ENCODE measurements at places on chromosomes 12 and 14. TPM values are rescaled to one million over a fixed set of nuclear protein-coding genes. Genes with fewer than 3 reads are reported as not detected.

Gene AICDA
- not detected for total RNA-seq

Gene SETD1B
- total RNA-seq, result 26.3 TPM

Gene CAND1
- 161 TPM for total RNA-seq

Gene FLRT2
- 184 TPM for total RNA-seq

Gene SLC11A2
- total RNA-seq, result 90.9 TPM

Gene CD163
- 27.8 TPM for total RNA-seq

Gene SLC7A8
- 31.9 TPM for total RNA-seq

Gene NTN4
- total RNA-seq, result 24.6 TPM

Gene BICD1
- 75.6 TPM for total RNA-seq

Gene GPX2
- total RNA-seq, result not detected

Gene PLXNC1
- total RNA-seq, result 30.4 TPM

Gene RTRAF
- 62.1 TPM for total RNA-seq

Gene ETFBKMT
- total RNA-seq, result 4.1 TPM

Gene GARIN6
- not detected for total RNA-seq

Gene LIN7A
- total RNA-seq, result 28.0 TPM

Gene PAH
- total RNA-seq, result 6.0 TPM

Gene CHGA
- total RNA-seq, result 377 TPM

Gene CEP170B
- total RNA-seq, result 116 TPM

Gene SOX5
- 92.4 TPM for total RNA-seq

Gene OASL
- total RNA-seq, result 0.55 TPM

Gene CCDC196
- not detected for total RNA-seq

Gene PLBD1
- total RNA-seq, result 0.85 TPM

Gene ASB2
- total RNA-seq, result 15.3 TPM

Gene TIMM9
- 36.6 TPM for total RNA-seq

Gene DICER1
- 77.7 TPM for total RNA-seq

Gene CDH24
- 8.8 TPM for total RNA-seq

Gene ADCY6
- 52.7 TPM for total RNA-seq

Gene BEGAIN
- total RNA-seq, result 38.7 TPM

Gene TEX52
- not detected for total RNA-seq

Gene RPGRIP1
- total RNA-seq, result 2.2 TPM

Gene GNB3
- 14.1 TPM for total RNA-seq

Gene KCNC2
- 93.1 TPM for total RNA-seq

Gene PTGDR
- 0.50 TPM for total RNA-seq

Gene MMP19
- total RNA-seq, result not detected

Gene CLMN
- total RNA-seq, result 34.2 TPM
